ENCODE measurements at places on chromosomes 3 and 15. TPM values are rescaled to one million over a fixed set of nuclear protein-coding genes. Genes with fewer than 3 reads are reported as not detected.

- no peak for DNase-seq
Measured at GRCh38 chr3:158260392-158260791, 150.5 kb downstream of the RSRC1 start.

DNA sequence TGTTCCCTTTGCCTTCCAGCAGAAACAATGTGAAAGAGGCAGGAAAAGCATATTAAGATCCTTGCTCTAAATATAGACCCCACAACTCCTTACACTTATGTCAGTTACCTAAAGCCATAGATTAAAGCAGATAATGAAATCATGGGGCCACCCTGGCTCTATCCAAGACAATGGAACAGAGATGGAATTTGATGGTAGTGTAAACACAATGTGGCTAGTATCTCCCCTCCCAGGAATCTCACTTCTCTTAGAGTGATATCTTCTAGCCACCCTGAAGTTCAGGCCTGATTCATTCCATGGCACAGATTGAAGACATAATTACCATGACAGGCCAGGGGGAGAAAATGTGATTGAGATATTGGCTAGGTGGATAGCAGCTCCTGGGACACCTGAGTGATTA is 32.6 kb downstream of the GALNT15 start:
- peak; percentile 18 for DNase-seq

DNA sequence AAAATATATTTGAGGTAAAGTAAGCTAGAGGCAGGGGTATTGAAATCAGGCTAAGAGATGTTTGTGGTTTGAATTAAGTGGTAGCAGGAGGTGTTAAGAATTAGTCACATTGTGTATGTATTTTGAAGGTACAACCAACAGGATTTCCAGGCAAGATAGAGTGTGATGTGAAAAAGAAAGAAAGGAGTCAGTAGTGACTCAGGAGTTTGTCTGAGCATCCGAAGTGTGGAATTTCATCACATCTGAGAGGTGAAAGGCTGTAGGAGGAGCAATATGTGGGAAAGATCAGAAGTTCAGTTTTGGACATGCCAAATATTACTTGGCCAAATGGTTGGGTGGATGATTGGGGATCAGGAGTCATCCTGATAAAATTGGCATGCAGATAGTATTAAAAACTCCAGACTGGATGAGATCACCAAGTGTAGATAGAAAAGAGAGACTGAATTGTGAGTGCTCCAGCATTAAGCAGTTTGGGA is 32.1 kb upstream of the EBLN2 start:
- peak; percentile 62 for DNase-seq

DNA sequence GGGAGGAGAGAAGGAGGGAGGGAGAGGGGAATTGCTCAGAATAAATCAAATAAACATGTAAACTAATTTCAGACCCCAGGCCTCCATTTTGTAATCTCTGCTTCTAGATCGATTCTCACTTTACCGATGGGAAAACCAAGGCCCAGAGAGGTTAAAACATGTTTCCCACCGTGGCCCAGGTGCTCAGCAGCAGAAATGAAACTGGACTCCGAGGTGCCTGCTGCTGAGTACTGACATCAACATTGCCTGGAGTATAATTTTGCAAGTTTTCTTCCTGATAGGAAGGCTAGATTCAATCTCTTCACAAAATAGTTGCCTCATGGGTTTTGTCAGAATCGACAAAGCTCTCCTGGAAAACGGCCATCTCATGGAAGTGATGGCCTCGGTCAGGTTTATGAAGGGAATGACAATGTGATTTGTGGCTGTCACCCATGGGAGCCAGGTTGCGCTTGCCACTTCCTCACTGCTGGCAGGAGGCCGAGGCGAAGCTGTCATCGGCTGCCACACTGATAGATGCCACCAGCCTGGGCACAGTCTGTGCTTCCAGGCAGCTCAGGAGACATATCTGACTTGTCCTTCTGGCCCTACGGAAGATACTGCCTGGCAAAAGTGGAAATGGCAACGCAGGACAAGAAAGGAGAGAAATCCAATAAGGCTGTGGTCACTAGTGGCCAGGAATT is 133.1 kb upstream of the LRRN1 start:
- no peak for DNase-seq

DNA sequence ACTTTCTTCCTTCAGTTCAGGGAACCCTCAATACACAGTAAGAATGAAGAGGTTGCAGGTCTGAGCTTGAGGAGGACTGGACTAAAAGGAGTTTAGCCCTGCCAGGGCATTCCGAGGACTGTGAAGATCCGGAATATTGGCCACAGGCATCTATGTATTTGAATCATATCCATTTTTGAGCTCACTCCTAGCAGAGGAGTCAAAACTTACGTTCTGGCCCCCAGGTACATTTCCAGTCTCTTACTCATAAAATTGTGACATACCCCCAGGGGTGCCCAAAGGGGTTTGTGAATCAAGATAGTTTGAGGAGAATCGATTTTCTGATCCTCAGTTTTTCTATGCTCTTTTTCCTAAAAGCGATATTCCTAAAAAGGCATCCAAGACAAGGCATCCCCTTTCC is 27.6 kb upstream of the SRP14 start:
- no peak for DNase-seq

GRAMD1C gene
- polyA plus RNA-seq: 3.1 TPM

GOLGA8K gene
- 0.10 TPM for polyA plus RNA-seq
